Effector memory CD4-positive, alpha-beta T cell (primary cell): ENCODE measurements at places on chromosomes 7 and 10.

- no peak for DNase-seq
Observed at GRCh38 chr7:34396437-34397064, 261.5 kb upstream of the NPSR1 start.

- no peak for DNase-seq
Observed at GRCh38 chr7:157553256-157553655, 216.5 kb downstream of the DNAJB6 start.

GRCh38 chr10:124663766-124664360 lies 80.3 kb downstream of the FAM53B start:
- no peak for DNase-seq

- DNase-seq = no peak
Observed at GRCh38 chr10:104957178-104957841, 316.2 kb downstream of the SORCS3 start.

GRCh38 chr10:118723466-118723865 lies 31.3 kb downstream of the CACUL1 start:
- no peak for DNase-seq

- no peak for DNase-seq
Observed at GRCh38 chr10:3074985-3075600, 7.7 kb downstream of the PFKP start.

GRCh38 chr7:71485586-71485985 lies 353.6 kb downstream of the GALNT17 start:
- DNase-seq = no peak

GRCh38 chr10:74255214-74255613 lies 104.2 kb downstream of the ADK start:
- no peak for DNase-seq

GRCh38 chr10:112373912-112374338 lies at the start of gene ACSL5:
Gene ACSL5, plus strand, starts transcription at chr10:112374116. Its CDS starts 20,831 bp downstream, at chr10:112394947.
- no peak for DNase-seq

GRCh38 chr10:112426111-112426510 lies 20.6 kb downstream of the ZDHHC6 start:
- no peak for DNase-seq

DNA sequence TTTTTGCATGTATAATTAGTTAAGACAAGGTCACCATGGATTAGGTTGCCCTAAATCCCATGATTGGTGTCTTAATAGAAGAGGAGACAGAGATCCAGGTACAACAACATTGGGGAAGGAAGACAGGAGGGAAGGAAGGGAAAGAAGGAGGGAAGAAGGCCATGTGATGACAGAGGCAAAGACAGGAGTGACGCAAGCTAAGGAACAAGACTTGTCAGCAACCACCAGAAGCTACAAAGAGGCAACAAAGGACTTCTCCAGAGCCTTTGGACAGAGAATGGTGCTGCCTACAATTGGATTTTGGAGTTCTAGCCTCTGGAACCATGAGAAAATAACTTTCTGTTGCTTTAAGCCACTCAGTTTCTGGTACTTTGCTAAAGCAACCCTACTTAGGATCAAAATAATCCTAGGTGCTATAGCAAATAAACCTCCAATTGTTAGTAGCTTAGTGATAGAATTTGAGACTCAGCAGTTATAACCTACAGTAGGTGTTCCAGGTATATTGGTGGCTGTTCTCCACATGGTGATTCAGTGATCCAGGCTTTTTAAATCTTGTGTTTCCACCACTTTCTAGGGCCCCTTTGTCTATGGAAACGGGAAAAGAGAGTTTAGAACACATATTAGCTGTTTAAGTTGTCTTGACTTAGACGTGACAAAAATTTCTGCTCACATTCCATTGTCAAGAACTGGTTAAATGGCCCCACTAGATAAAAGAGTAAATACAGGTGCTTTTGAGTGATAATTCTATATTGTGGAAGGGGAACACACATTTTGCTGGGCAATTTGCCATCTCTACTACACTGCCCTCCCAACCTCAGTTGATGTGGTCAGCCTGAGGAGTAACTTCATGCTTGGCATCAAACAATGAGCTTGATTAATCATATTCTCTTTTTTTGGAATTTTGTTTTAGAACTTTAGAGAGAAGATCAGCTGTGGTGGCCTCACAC lies 70.5 kb upstream of the SP4 start:
- no peak for DNase-seq

DNA sequence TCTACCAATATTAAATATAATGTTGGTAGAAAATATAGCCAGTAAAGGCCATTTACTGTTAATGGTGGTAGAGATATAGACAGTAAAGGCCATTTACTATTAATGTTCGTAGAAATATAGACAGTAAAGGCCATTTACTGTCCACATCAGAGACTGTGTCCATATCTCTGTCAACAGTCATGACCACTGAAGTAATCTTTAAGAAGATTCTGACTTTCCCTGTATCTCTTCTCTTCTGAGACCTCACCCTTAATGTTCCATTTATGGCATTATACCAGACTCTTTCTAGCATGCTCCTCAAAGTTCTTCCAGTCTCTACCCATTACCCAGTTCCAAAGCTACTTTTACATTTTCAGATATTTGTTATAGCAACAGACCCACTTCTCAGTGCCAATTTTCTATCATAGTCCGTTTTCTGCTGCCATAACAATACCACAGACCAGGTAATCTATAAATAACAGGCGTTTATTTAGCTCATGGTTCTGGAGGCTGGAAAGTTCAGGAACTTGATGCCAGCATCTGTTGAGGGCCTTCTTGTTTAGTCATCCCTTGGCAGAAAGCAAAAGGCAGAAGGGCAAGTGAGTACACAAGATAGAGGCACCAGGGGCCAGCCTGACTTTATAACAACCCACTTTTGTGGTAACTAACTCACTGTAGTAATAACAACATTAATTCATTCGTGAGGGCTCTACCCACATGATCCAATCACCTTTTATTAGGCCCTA lies 7.9 kb upstream of the NUDCD3 start:
- DNase-seq = no peak

DNA sequence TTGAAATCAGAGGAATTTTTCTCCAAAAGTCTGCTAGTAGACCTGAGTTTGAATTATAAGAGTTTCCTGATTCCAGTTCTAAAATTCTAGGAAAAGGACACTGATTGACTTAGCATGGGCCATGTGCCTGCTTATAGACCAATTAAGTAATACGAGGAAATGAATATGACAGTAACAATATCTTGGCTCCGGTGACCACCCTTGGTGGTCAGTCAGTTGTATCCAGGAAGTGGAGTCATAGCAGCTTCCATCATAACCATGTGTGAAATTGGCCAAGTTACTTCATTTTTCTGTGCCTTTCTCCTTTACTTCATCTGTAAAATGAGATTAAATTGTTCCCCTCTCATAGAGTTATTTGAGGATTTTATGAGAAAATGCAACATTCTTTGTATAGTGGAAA lies 66.9 kb downstream of the MTPAP start:
- DNase-seq = no peak

DNA sequence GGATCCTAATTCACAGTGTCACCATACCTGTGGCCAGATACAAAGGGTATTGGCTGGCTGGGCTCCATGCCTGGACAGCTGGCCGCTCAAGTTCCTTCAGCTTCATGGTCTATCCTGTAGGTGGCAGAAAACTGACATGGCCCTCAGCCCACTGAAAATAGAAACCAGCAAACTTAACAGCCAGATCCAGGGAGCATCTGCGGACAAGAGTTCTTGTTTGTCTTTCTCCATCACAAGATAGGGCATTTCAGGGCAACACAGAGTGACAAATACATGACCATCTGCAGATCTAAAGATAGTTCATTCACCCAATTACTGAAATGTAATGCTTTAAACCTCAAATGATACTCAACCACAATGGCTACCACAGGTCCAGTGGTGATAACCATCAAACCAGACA lies 2.8 kb downstream of the SEC31B start:
- no peak for DNase-seq

DNA sequence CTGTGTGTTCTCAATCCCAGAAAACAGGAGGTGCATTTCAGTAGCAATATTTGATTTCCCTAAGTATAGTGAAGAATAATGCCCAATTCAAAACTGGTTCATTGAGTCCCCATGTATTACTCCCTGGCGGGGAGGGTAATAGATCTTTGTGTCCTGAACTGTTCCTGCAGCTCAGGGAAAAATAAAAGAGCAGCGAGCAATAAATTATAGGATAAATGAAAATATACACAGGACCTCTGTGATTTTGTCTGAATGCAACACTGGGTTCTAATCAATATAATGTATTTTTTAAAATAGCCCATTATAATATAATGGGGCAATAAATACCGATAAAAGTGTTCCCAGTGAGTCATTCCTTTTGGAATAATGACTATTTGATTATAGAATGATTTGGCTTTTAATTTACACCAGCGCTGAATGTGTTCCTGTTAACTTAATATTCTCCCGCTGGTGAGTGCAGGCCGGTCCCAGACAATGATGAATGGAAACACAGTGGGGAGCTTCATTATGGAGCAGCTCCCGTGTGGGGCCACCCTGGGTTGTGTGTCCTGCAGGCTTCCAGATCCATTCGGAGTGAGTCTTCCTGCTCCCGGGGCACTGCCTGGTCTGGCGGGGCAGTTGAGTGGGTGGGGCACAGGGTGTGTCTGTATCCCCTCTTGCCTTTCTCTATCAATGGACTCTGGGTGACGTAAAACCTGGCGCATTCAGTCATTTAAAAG lies 263.1 kb downstream of the ACTR3B start:
- no peak for DNase-seq

DNA sequence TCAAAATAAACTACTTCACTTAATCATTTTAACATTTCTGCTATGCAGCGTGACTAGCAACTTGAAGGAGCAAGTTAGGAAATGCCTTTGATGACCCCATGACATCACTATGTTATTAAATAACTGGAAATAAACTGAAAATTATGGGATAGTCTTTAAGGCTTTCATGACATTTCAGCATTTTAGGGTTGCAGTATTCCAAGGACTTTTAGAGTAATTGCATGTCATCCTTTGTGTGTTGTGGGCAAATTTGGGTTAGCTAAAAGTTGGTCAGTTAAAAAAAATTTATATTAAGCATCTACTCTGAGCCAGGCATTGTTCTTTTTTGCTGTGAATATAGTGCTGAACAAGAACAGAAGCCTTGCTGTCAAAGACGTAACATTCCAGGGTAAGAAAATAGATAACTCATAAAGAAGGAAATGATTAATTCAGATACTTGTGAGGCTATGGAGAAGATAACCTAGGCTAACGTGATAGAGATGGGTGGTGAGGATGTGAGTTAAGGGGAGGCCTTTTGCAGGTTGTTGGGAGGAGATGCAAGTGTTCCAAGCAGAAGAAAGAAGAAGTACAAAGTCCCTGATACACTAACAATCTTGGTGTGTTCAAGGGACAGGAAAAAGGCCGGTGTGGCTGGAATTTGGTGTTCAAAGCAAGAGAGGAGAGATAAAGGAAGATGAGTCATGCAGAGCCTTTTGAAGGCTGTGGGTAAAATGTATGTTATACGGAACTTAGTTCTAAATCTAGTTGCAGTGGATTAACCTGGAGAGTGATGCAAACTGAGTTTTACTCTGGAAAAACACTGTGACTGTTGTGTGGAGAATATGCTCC lies 610.2 kb downstream of the AUTS2 start:
- no peak for DNase-seq

DNA sequence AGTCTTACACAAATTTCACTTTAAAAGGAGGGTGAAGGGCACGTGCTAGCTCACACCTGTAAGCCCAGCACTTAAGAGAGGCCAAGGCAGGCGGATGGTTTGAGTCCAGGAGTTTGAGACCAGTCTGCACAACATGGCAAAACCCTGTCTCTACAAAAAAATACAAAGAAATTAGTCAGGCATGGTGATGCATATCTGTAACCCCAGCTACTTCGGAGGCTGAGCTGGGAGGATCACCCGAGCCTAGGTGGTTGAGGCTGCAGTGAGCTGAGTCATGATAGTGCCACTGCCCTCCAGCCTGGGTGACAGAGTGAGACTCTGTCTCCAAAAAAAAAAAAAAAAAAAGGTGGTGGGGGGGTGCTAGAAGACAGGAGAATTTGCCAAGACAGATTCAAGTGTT lies 237.3 kb upstream of the KLF14 start:
- no peak for DNase-seq

DNA sequence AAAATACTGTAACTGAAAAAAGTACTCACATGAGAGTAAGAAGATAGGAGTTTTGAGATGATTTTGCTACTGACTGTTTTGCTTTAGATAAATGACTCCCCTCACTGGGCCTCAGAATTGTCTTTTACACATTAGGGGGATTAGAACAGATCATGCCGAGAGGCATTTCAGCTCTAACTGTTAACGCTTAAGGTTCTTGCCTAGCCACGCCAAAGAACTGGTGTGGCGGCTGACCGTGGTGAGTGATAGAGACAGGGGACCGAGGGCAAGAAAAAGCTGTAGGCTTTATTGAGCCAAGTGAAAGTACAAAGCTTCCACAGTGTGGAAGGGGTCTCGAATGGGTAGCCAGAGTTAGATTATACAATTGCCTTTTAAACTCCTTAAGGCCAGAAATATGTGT lies 368.5 kb upstream of the MYO3A start:
- DNase-seq = no peak

DNA sequence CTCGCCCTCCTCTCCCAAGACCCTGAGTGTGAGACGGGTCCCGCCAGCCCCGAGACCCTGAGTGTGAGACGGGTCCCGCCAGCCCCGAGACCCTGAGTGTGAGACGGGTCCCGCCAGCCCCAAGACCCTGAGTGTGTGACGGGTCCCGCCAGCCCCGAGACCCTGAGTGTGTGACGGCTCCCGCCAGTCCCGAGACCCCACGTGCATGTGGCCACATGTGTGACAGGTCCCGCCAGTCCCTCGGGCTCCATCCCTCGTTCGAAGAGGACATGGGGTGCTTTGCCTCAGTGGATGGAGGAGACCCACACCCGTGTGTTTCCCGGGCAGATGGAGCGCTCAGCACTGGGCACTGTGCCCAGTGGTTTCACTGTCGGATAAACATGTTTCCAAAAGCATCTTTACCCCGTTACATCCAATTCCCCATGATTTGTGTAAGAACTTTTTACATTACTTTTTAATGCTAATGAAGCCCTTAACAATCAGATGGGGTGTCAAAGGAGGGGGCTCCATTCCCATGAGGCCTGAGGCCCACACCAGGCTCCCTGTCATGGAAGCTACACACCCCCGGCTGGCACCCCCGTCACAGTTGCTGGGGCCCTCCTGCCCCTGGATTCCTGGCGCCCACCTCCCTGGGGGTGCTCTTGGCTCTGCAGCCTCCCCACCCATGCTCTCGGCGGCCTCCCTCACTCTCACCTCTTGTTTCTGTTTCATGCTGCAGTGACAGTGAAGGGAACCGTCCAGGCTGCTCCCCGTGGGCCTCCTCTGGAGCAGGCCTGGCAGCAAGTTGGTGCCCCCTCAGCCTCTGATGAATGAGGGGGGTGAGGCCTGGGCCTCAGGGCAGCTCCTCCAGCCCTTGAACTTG lies 48.5 kb upstream of the CFAP46 start:
- no peak for DNase-seq

DNA sequence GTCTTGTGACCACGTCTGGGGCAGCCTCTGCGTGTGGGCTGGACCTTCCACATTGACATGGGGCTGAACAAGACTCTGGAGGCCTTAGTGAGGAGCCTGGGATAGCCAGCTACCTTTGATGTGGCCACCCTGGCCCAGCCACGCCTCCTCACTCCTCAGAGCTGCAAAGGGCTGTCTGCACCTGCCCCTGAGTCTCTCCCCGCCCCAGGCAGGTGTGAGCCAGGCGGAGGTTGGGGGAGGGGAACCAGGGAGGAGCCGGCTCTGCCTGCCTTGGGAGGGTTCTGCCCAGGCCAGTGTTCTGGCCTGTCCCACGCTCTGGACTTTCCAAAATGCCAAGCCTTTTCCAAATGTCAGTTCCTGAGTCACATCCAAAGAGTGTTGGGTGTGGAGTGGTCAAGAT lies 72.2 kb downstream of the GTF2IRD1 start:
- DNase-seq = no peak

- no peak for DNase-seq
Observed at GRCh38 chr7:26735976-26736600, 128.3 kb downstream of the SKAP2 start.
